Coronary artery (tissue), 2 donors: ENCODE measurements at places on chromosomes 16 and 17.

DNA sequence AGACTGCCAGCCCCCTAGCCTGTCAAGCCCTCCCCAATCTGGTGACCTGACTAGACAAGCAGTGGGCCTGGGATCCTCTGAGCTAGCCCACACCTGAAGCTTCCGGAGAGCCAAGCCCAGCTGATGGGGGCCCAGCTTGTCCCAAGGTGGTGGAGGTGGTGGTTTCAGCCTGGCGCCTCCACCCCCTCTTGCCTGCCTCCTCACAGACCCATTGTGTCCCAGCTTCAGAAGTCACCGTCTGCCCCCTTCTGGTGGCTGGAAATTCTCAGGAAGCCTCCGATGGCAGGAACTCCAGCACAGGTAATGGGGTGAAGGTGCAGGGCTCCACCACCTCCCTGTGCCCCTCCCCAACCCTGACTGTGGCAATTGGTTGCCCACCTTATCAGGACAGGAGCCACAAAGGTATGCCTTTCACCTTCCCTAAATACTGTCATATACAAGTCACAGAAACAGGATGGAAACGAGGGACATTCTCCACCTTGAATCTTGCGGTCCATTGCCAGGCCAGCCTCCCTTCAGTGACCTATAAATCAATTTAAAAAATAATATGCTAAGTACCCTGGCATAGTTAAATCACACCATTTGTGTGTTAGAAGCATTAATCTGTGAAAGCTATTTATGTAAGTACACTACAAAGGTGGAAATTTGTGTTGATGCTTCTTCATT is 66.0 kb upstream of the ZNF423 start:
- peak; percentile 77 for DNase-seq

GRCh38 chr17:48840441-48840840 is 9.6 kb downstream of the CALCOCO2 start:
- no peak for DNase-seq

GRCh38 chr17:43645765-43646481 is 15.8 kb downstream of the MEOX1 start:
- no peak for DNase-seq

GRCh38 chr16:3518292-3518985 is 17.6 kb downstream of the CLUAP1 start:
- DNase-seq, result no peak

GRCh38 chr16:70290949-70291519 is 1.7 kb upstream of the AARS1 start:
- DNase-seq, result no peak
